Lower lobe of right lung (tissue), 2 donors: ENCODE measurements at places on chromosomes 2 and 18. TPM values are rescaled to one million over a fixed set of nuclear protein-coding genes. Genes with fewer than 3 reads are reported as not detected.

DNA sequence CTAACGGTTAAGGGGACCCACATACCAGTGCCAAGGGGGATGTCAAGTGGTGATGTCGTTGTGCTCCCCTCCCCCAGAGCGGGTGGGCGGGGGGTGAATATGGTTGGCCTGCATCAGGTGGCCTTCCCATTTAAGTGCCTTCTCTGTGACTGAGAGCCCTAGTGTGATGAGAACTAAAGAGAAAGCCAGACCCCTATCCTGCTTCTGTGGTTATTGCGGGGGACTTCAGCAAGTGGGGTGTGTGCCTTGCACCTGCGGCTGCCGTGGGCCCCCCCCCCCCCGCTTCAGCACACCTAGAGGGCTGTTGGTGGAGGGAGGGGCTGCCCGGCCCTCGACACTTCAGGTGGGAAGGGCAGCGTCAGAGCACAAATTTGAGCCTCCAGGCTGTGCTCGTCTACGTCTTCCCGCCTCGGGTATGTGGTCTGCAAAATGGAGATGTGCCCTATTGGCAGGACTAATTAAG, 6.1 kb downstream of the CTDSP1 start:
- H3K4me3 ChIP-seq = peak overlapping the region; percentile 50
- no peaks in the 10 kb centered on the region for H3K27me3 ChIP-seq
- H3K36me3 ChIP-seq = peaks cover 44% of the 10 kb centered on the region
- peaks cover 63% of the 10 kb centered on the region for H3K4me1 ChIP-seq

DNA sequence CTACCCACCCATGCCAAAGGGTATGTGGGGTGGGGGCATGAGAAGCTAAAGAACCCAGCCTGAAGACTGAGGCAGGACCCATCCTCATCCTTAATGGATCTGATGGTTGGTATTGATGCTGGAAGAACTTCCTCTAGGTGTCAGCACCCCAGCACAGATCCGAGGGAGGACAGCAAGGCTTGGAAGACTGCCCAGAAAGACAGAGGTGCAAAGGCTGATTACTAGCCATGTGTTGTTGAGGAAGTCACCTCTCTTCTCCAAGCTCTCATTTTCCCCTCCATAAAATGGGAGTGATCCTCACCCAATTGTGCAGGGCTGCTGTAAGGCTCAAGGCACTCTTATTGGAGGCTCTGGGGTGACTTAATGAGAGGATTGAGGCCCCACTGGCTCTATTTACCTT, 256.5 kb downstream of the CELF4 start:
- H3K27ac ChIP-seq = no peak overlapping the region
- no peak for DNase-seq
- H3K4me3 ChIP-seq = no peak overlapping the region
- no peaks in the 10 kb centered on the region for H3K27me3 ChIP-seq

DNA sequence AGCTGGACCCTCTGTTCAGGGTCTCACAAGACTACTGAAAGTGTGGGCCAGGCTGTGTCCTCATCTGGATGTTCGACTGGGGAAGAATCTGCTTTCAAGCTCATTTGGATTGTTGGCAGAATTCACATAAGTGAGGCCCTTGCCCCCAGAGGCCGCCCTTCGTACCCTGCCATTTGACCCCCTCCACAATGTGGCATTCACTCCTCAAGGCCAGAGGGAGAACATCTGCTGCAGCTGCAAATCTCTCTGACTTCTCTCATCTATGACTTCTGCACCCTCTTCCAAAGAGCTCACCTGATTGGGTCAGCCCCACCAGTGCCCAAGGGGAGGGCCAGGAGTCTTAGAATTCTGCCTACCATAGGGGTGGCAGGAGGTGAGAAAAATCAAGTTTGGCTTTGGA, 3.9 kb upstream of the CNDP2 start:
- DNase-seq = no peak
- H3K27me3 ChIP-seq = no peaks in the 10 kb centered on the region
- no peak overlapping the region for H3K4me3 ChIP-seq
- H3K27ac ChIP-seq = no peak overlapping the region
- H3K36me3 ChIP-seq = no peaks in the 10 kb centered on the region

- no peaks in the 10 kb centered on the region for H3K36me3 ChIP-seq
- H3K4me1 ChIP-seq = no peaks in the 10 kb centered on the region
- H3K27ac ChIP-seq = no peak overlapping the region
- DNase-seq = no peak
- no peaks in the 10 kb centered on the region for H3K27me3 ChIP-seq
- no peak overlapping the region for H3K4me3 ChIP-seq
Observed at GRCh38 chr18:49767111-49768050, 46.0 kb downstream of the ACAA2 start.

DNA sequence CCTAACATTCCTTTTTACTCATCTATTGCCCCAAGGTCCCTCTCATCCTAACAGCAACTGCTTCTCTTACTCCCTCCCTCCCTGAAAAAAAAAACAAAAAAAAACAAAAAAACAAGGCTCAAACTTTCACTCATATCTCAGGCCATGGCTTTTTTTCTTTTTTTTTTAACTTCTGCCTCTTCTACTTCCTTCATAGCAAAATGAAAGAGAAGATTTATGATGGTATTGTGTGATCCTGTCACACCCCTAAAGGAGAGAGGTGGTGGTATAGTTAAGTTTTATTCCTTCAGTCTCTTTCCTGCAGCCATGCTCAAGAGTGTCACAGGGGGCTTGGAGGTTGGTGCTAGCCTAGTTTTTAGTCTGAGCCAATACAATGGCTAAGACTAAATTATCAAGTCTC, 21.5 kb upstream of the EPC2 start:
- DNase-seq = no peak
- H3K4me1 ChIP-seq = no peaks in the 10 kb centered on the region
- no peak overlapping the region for H3K4me3 ChIP-seq
- H3K27ac ChIP-seq = no peak overlapping the region
- H3K27me3 ChIP-seq = no peaks in the 10 kb centered on the region

Gene SLC23A3
- total RNA-seq = 3.4 TPM
